GM04503 (cell line): ENCODE measurements at places on chromosomes 1 and 21.

- DNase-seq = no peak
These were observed 32.6 kb upstream of the SPOCD1 start for GRCh38 chr1:31848381-31848897.

DNA sequence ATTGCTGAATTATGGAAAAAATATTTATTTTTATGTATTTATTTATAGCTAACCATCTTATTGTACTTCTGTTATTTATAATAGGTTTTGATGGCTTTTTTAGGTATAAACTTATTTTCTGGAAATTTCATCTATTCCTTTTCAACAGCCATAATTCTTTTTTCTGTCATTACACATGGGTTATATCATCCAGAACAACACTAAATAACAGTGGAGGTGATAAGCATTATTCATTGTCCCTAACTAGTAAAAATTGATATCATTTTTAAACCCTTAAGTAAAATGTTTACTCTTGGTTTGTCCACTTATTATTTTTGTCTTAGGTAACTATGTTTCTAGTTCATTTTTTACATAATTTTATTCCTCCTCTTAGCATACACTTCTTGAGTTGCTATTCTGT, 309.1 kb downstream of the USH2A start:
- DNase-seq = no peak

DNA sequence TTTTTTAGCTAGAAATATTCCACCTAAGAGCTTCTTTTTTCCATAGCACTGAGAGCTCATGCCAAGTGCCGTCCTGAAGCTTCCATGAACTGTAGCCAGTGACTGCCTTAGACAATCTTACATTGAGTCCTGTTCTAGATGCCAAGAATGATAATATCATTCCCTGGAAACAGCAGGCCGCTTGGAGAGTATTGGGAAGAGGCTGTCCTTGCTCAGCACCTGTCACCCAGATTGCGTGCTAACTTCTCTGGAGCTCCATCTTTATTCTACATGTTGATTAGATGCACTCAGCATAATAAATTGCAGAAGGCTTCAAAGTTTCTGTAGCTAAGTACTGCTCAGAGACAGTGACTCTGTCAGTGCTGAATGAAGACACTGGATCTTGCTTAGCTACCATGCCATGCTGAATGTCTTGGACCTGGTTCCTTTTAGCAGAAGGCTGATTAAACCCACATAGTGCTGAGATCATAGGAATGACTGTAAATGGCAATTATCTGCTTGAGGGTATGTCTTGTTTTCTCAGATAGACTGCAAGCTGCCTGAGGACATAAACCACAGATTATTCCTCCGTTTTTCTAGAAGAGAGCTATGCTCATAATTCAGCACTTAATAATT, 83.1 kb upstream of the IRF2BP2 start:
- no peak for DNase-seq

DNA sequence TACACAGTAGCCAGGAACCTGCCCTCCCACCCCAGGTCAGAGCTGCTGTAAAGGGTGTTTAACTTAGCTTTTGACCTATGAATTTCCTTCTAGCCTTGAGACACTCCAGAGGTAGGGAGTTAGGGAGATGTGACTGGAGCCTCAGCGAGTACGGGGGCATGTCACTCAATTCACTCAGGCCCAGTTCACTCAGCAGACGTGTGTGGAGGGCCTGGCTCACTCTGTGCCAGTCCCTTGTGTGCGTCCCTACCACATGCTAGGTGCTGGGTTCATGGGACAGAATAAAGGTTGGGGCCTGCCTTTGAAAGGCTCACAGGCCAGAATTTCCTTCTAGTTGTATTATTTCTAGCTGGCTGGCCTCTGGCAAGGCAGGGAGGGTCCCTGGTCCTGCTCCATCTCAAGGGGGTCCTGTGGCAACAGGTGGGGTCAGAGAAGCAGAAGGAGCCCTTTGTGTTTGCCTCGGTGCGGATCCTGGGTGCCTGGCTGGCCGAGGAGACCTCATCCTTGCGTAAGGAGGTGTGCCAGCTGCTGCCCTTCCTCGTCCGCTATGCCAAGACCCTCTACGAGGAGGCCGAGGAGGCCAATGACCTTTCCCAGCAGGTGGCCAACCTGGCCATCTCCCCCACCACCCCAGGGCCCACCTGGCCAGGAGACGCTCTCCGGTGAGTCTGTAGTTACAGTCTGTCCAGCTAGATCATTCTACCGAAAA, 4.5 kb downstream of the NCDN start:
- no peak for DNase-seq

- no peak for DNase-seq
These were observed 405.5 kb downstream of the MATN1 start for GRCh38 chr1:30317921-30318320.

GRCh38 chr1:147496571-147497210, 44.6 kb upstream of the BCL9 start:
- no peak for DNase-seq

- no peak for DNase-seq
These were observed 55.7 kb downstream of the ADSS2 start for GRCh38 chr1:244395965-244396364.

DNA sequence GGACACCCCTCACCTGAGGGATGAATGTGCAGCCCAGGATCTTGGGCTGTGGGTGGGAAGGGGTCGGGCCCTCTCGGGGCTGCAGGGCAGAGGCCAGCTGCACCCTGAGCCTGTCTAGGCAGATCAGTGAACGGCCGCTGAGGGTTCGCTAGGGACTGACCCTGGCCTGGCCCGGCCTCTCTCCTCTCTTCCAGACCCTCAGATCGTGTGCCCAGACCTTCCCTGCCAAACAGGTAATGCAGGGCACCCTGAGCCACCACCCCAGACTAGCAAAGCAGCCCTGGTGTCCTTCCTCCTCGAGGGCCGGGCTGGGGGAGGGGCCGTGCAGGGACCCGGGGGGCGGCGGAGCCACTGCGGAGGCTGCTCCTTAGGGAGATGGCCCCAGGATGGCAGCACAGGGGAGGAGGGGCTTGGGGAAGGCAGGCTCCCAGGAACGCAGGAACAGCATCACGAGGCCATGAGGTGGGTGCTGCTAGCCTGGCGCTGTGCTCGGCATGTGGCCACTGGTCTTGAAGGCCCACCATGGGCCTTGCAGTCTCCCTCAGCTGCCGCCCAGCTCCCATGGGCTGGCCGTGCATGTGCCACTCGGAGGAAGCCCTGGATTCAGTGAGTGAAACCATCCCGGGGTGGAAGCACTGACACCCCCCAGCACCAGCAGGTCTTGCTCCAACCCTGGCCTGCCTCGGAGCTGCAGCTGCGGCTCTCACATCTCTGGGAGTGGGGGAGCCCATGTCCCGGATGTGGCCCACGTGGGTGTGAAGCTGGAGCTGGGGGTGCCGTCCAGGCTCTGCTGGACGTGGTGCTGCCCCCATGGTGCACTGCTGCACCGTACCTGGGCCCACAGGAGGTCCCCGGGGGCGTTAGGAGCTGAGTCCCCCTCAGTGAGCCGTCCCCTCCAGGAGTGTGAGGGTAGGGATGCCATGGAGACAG, 28.7 kb downstream of the COL6A2 start:
- no peak for DNase-seq

DNA sequence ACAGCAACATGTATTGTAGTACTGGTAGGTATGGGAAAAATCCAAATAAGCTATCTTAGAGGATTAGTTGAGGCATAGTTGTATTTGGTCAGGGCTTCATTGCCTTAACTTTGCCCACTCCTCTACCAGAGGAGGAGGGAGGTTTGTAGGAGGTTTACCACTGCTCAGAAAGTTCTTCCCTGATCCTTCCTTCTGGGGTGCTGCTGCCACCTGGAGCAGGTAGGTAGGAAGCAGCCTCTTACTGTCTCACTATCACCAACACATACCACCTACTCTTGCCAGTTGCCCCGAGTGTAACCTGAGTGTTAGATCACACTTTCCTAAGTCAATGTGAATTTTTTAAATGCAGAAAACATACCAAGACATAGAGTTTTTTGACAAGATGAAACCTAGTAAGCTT, 24.1 kb upstream of the ZSWIM5 start:
- no peak for DNase-seq

- DNase-seq = no peak
These were observed 52.3 kb downstream of the COL18A1 start for GRCh38 chr21:45457161-45457831.
